Gastrocnemius medialis (tissue), 4 donors: ENCODE measurements at places on chromosomes 1 and 21. TPM values are rescaled to one million over a fixed set of nuclear protein-coding genes. Genes with fewer than 3 reads are reported as not detected.

ANKRD34A gene
- 3.3 TPM for total RNA-seq

USP24 gene
- 98.7 TPM for total RNA-seq

SLFNL1 gene
- 2.0 TPM for total RNA-seq

AVPR1B gene
- total RNA-seq, result not detected

FAAH gene
- 6.4 TPM for total RNA-seq

EPHA8 gene
- total RNA-seq, result not detected

CBR3 gene
- 2.9 TPM for total RNA-seq

CELA3A gene
- not detected for total RNA-seq

- H3K27ac ChIP-seq, result peak overlapping the region; percentile 90
- DNase-seq, result peak; percentile 92
- no peak overlapping the region for H3K4me3 ChIP-seq
- no peaks in the 10 kb centered on the region for H3K27me3 ChIP-seq
Observed at GRCh38 chr1:153490272-153491051, 30.0 kb upstream of the S100A7 start.

DNA sequence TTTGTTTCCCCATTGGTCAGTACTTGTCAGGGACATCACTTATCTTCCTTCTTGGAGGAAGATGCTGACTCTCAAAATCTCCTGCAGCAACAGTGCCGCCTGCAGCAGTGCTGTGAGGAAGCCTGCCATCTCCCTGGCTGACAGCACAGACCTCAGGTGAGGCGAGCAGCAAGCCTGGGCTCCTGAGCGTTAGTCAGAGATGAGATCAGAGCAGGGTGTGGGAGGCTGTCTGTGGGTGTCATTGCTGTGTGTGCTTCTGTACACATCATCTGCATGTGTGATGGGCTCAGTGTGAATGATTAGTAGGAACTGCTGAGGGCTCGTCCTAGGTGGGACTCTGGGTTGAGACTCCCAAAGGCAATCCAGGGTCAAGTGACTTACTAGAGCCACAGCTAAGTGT, 6.1 kb downstream of the STRIP1 start:
- peaks cover 14% of the 10 kb centered on the region for H3K4me1 ChIP-seq
- no peak overlapping the region for H3K27ac ChIP-seq
- no peak for DNase-seq

GRCh38 chr1:153649863-153650235, 8.7 kb upstream of the SNAPIN start:
- H3K4me1 ChIP-seq, result peaks cover 21% of the 10 kb centered on the region
- no peak overlapping the region for H3K4me3 ChIP-seq
- H3K27me3 ChIP-seq, result no peaks in the 10 kb centered on the region
- DNase-seq, result peak; percentile 83
- H3K27ac ChIP-seq, result peak overlapping the region; percentile 100
- H3K36me3 ChIP-seq, result no peaks in the 10 kb centered on the region

DNA sequence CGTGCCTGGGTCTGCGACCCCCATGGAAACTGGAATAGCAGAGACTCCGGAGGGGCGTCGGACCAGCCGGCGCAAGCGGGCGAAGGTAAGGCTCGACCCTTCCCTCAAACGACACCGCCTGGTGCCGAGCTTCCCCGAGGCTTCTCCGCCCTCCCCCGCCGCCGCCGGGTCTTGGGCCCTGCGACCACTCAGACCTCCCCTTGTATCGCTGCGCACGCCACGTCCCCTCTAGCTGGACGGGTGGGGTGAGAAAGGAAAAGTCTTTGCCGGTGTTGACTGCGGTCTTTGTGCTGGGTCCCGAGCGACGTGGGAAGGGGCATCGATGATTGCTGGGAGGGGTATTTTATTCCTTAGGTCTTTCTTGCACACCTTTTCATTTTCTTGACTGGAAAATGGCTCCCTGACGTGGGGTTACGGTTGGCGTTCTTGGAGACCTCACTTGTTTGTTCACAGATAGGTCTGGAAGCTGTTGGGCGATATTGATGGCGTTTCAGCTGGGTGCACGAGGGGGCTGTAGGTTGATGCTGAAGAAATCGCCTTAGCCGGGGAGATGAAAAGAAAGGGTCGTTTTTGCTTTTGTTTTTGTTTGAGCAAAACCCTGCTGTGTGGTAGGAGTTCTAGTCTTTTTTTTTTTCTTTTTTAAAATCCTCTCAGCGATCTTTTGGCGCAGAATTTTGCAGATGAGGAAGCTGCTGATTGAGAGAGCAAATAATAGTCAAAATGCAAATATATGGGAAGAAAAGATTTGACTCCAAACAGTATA, 776 bp downstream of the KDM1A start:
- H3K27ac ChIP-seq, result peak overlapping the region; percentile 91
- peak overlapping the region; percentile 92 for H3K4me3 ChIP-seq
- H3K4me1 ChIP-seq, result peaks cover 8% of the 10 kb centered on the region
- no peaks in the 10 kb centered on the region for H3K27me3 ChIP-seq

GRCh38 chr1:24932284-24932683, 2.2 kb upstream of the RUNX3 start:
- no peak for DNase-seq
- no peak overlapping the region for H3K27ac ChIP-seq
- peaks cover 67% of the 10 kb centered on the region for H3K27me3 ChIP-seq
- H3K36me3 ChIP-seq, result no peaks in the 10 kb centered on the region
- peaks cover 17% of the 10 kb centered on the region for H3K4me1 ChIP-seq

DNA sequence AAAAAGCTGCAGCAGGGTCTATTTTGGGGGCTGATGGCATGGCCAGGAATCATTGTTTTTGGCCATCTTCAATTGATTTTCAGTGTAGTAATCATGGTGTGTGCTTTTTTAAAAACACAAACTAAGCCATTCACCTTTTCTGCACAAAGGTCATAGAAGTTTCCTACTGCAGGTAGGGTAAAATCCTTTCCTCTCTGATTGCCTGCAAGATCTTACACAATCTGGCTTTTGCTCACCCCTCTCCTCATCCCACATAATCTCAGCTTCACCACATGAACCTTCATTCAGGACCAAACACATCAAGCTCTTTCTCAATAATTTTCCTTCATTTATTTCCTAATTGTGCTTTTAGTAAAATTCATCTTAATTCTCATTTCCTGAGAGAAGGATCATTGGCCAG, 38.3 kb upstream of the GBP5 start:
- H3K4me3 ChIP-seq, result no peak overlapping the region
- no peak for DNase-seq
- H3K4me1 ChIP-seq, result peaks cover 23% of the 10 kb centered on the region
- no peaks in the 10 kb centered on the region for H3K36me3 ChIP-seq

DNA sequence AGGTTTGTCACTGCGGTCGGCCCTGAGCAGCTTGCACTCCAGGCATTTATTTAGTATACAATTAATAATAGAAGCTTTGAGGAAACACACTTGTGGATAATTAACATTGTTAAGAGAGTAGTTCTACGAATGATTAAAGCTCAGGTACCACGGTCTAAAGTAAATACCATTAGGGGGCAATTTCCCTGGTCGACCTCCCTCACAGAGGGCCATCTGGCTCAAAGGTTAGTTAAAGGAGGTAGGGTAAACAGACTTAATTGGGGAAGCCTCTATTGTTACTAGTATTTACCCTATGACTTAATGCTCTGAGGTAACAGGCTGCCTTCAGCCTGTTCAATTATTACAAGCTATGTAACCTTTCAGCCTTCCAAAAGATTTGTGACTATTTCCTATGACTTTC, 122.3 kb upstream of the SLC44A3 start:
- H3K27me3 ChIP-seq, result no peaks in the 10 kb centered on the region
- H3K4me3 ChIP-seq, result no peak overlapping the region
- no peaks in the 10 kb centered on the region for H3K36me3 ChIP-seq
- no peak for DNase-seq

GRCh38 chr1:2821966-2822620, 20.6 kb upstream of the TTC34 start:
- H3K27me3 ChIP-seq, result peaks cover 5% of the 10 kb centered on the region
- no peak for DNase-seq
- H3K27ac ChIP-seq, result no peak overlapping the region
- H3K4me1 ChIP-seq, result no peaks in the 10 kb centered on the region
- no peaks in the 10 kb centered on the region for H3K36me3 ChIP-seq

GRCh38 chr1:201405484-201405831, 6.3 kb upstream of the LAD1 start:
- H3K36me3 ChIP-seq, result no peaks in the 10 kb centered on the region
- no peak overlapping the region for H3K27ac ChIP-seq
- H3K4me1 ChIP-seq, result no peaks in the 10 kb centered on the region

DNA sequence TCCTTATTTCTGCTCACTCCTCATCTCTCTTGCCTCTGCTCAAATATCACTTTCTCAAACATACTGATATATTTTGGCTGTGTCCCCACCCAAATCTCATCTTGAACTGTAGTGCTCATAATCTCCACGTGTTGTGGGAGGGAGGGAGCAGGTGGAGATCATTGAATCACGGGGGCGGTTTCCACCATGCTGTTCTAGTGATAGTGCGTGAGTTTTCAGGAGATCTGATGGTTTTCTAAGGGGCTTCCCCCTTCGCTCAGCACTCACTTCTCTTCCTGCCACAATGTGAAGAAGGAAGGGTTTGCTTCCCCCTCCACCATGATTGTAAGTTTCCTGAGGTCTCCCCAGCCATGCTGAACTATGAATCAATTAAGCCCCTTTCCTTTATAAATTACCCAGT, 26.6 kb downstream of the ZBTB8OS start:
- H3K4me3 ChIP-seq, result no peak overlapping the region
- H3K27me3 ChIP-seq, result no peaks in the 10 kb centered on the region
- no peak for DNase-seq
- peaks cover 24% of the 10 kb centered on the region for H3K36me3 ChIP-seq
- no peak overlapping the region for H3K27ac ChIP-seq
- no peaks in the 10 kb centered on the region for H3K4me1 ChIP-seq

GRCh38 chr1:171646249-171646560, 6.3 kb downstream of the MYOC start:
- peak overlapping the region; percentile 76 for H3K27ac ChIP-seq
- DNase-seq, result no peak
- H3K36me3 ChIP-seq, result no peaks in the 10 kb centered on the region
- H3K4me3 ChIP-seq, result no peak overlapping the region
- H3K27me3 ChIP-seq, result no peaks in the 10 kb centered on the region

GRCh38 chr1:68798071-68798470, 301.2 kb upstream of the DEPDC1 start:
- no peaks in the 10 kb centered on the region for H3K36me3 ChIP-seq
- H3K4me3 ChIP-seq, result no peak overlapping the region
- no peaks in the 10 kb centered on the region for H3K4me1 ChIP-seq
- DNase-seq, result no peak
- no peaks in the 10 kb centered on the region for H3K27me3 ChIP-seq

DNA sequence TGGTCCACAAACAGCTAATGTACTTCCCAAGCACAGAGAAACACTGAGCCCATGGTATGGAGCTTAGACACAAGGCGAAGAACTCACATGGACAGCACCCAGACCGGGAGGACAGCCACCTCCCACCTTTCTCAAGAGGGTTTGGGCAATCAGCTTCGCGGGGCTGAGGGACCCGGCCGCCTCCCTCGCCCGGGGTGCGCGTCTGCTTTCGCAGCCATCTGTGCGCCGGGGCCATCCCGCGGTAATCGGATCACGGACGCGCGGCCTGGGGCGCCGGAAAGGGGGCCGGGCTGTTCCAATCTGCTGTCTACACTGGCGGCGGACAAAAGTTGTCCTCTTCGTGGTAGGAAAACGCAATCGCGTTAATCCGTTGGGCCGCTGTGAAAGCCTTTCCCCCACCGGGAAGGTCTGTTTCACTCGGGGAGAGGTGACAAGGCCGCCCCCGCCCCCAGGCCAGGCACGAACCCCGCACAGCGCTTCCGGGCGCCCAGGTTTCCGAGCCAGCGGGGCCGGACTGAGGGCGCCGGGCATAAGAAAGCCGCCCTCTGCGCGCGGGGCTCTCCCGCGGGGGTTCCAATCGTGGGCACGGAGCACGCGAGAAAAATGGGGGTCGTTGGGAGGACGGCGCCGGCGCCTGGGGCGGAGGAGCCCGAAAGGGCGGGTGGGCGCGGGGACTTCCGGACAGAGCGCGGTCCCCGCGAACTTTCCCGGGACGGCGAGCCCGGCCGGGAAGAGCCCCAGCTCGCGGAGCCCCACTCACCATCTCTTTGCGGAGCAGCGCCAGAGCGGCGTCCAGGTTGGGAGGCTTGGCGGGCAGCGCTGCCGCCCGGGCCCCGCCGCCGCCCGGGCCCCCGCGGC, 664 bp downstream of the FAM89A start:
- H3K4me3 ChIP-seq, result peak overlapping the region; percentile 53
- peaks cover 8% of the 10 kb centered on the region for H3K4me1 ChIP-seq
- DNase-seq, result no peak

GRCh38 chr1:223508796-223509195, 115.6 kb downstream of the CCDC185 start:
- no peak overlapping the region for H3K27ac ChIP-seq
- DNase-seq, result no peak
- H3K4me1 ChIP-seq, result no peaks in the 10 kb centered on the region

GRCh38 chr21:44695184-44695583, 1.8 kb upstream of the KRTAP10-12 start:
- no peaks in the 10 kb centered on the region for H3K36me3 ChIP-seq
- H3K27ac ChIP-seq, result no peak overlapping the region
- peaks cover 8% of the 10 kb centered on the region for H3K27me3 ChIP-seq
- no peaks in the 10 kb centered on the region for H3K4me1 ChIP-seq
- no peak overlapping the region for H3K4me3 ChIP-seq
- DNase-seq, result no peak

DNA sequence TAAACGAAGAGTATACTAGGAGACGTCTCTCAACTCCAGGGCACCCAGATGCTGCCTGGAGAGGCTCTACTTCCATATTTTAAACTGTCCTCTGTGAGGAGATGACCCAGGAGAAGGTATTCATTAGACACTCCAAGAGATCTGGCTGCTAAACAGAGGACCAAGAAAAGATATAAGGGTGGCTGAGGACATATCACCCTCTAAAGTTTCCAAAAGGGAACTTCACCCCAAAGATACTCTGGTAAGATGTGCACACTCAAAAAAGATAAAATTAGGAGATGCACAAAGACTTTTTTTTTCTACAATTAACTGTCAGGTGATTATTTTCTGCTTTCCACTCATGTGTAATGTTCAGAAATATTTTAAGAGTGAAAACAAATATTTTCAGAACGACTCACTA, 1.4 kb downstream of the ZNF670 start:
- DNase-seq, result no peak
- no peaks in the 10 kb centered on the region for H3K36me3 ChIP-seq
- no peak overlapping the region for H3K27ac ChIP-seq
- H3K27me3 ChIP-seq, result no peaks in the 10 kb centered on the region
- H3K4me3 ChIP-seq, result no peak overlapping the region

- no peaks in the 10 kb centered on the region for H3K27me3 ChIP-seq
- no peaks in the 10 kb centered on the region for H3K36me3 ChIP-seq
- H3K27ac ChIP-seq, result no peak overlapping the region
- no peak overlapping the region for H3K4me3 ChIP-seq
- H3K4me1 ChIP-seq, result no peaks in the 10 kb centered on the region
- no peak for DNase-seq
Observed at GRCh38 chr1:83929184-83929583, 69.7 kb downstream of the TTLL7 start.

- peaks cover under 1% of the 10 kb centered on the region for H3K36me3 ChIP-seq
- no peak overlapping the region for H3K27ac ChIP-seq
- DNase-seq, result no peak
- H3K27me3 ChIP-seq, result no peaks in the 10 kb centered on the region
- H3K4me1 ChIP-seq, result peaks cover 33% of the 10 kb centered on the region
Observed at GRCh38 chr1:74731399-74732052, 1.3 kb downstream of the CRYZ start.
